ENCODE measurements at places on chromosomes 2 and 18.

DNA sequence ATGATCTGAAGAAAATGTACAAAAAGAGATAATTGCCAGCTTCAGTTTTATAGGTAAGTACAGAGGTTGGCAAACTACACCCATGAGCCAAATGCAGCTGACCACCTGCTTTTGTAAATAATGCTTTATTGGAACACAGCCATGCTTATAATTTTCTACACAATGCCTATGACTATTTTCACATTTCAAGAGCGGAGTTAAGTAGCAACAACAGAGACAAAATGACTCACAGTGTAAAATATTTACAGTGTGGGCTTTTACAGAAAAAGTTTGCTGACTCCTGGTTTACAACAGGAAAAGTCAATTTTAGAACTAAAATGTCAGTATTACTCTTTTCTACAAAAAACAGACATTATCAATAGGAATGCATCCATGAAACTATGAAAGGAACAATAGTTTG, 26.0 kb downstream of the CWC22 start:
- no peak for DNase-seq

GRCh38 chr18:57698571-57699276, 77.1 kb upstream of the NARS1 start:
- DNase-seq: no peak

DNA sequence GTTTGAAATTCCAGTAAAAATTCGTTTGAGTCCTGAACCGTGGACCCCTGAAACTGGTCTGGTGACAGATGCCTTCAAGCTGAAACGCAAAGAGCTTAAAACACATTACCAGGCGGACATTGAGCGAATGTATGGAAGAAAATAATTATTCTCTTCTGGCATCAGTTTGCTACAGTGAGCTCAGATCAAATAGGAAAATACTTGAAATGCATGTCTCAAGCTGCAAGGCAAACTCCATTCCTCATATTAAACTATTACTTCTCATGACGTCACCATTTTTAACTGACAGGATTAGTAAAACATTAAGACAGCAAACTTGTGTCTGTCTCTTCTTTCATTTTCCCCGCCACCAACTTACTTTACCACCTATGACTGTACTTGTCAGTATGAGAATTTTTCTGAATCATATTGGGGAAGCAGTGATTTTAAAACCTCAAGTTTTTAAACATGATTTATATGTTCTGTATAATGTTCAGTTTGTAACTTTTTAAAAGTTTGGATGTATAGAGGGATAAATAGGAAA, 80.7 kb downstream of the ACSL3 start:
- no peak for DNase-seq

GRCh38 chr2:14635391-14635871, 2.9 kb downstream of the LRATD1 start:
- DNase-seq: no peak

- DNase-seq: no peak
These were observed 679.6 kb downstream of the MBD2 start for GRCh38 chr18:53544917-53545316.

DNA sequence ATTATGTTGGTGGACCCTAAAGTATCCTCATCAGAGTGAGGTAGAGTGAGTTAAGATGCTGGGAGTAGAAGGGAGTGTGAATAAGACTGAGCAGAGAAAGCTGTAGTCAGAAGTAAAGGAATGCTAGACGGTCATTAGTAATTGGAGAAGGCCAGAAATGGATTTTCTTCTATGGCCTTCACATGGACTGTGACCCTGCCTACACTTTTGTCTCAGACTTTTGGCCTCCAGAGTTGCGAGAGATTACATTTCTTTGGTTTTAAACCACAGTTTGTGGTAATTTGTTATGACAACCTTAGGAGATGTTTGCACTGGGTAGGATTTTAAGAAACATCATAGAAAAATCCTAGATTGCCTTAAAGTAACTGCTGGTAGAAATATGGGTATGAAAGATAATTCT, 1267.7 kb upstream of the TMEFF2 start:
- DNase-seq: no peak

DNA sequence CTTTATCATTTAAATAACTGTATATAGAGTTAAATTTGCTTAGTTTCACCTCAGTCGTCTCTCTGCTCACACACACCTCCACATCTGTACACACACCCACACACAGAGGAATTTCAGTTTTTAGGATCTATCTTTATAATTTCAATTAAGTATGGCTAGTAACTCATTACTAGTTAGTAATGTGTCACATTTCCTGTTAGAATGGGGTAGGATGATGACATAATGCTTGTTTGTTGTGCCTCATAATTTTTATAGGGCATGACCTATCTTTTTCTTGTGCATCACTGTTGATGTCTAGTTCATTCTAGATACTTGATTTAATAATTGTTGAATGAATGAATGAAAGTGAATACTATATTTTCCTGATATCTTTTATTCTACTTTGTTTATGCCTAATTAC, 108.6 kb downstream of the AGPS start:
- no peak for DNase-seq

DNA sequence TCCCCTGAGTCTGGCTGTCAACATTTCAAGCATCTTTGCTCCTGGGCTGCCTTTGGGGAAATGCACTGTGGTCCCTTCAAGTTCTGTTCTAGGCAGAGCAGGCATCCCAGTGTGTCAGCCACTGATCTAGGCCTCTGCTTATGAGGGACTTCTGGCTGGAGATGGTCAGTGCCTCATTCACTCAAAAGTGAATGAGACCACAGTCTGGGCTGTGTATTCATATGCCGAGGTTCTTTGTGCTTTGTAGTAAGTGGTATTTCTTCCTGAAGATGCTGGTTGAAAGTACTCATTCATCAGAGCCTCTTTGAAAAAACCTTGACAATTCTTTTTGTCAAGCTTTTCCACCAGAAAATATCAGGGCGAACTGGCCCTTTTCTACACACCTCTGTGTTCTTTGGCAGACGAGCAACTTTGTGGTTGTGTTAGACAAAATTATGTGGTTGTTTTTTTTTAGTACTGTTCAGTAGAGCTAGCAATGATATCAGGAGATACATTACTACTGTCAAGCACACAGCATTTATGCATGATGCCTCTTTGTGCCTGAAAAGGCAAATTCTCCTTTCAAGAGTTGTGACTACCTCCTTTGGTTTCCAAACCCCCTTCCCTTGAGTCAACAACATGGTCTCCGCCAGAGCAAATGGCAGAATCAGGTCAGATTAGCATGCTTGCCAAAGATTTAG, 510.9 kb upstream of the NRP2 start:
- DNase-seq: no peak

DNA sequence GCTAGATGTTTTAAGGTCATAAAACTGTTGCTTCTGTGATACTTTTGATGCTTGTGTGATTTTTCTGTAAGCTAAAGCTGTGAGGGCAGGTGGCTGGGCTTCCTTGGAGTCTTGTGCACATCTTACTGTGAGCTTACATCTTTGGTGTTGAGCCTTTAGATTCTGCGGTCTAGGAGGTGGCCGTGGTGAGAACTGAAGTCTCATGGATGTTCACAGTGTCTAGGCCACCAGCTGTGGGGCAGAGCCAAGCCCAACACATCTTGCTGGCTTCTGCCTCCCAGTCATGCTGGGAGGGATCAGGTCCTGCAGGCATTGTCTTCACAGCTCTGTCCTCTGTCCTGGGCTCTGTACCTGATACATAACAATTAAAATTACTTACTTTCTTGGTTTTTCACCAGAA, 219.7 kb upstream of the HS6ST1 start:
- no peak for DNase-seq

DNA sequence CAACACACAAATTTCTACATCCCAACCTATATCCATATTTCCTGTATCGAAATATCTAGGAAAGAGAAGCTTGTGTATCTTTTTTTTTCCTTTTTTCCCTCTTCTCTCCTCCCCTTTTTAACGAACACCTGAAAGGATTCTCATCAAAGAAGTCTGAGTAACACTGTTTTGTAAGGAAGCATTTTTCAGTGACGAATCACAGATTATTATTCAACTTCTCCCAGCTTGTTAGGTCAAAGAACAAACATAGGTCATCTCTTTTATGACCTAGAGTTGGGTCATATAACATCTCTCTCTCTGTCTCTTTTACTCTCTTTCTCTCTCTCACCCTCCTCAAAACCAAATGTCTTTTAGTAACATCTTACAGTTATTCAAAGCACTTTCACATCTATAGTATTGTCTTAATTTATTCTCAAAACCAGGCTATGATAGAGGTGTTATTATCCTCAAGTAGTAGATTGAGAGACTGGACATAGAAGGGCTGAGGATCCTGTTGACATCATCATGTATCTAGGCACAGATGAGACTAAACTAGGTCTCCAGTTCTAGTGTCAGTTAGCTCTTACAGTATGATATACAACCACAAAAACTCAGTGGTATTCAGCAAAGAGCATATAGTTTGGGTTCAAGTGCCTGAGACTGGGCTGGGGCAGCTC, 80.1 kb upstream of the SPOPL start:
- DNase-seq: no peak

GRCh38 chr2:27977731-27978312, 87.3 kb downstream of the BABAM2 start:
- DNase-seq: no peak

- no peak for DNase-seq
These were observed 84.0 kb downstream of the KCTD1 start for GRCh38 chr18:26464128-26465011.

DNA sequence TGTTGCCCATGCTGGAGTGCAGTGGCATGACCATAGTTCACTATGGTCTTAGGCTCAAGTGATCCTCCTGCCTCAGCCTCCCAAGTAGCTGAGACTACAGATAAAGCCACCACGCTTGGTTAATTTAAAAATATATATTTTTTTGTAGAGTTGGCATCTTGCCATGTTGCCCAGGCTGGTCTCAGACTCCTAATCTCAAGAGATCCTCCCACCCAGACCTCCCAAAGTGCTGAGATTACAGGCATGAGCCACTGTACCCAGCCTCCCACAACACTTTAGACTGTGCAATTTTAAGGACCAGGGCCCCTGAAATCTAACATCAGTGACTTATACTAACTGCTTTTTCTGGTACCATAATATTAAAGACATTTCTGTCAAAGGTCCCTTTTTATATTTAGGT, 5.2 kb downstream of the TXNDC2 start:
- DNase-seq: no peak

GRCh38 chr18:36899289-36899688, 70.4 kb downstream of the KIAA1328 start:
- no peak for DNase-seq

DNA sequence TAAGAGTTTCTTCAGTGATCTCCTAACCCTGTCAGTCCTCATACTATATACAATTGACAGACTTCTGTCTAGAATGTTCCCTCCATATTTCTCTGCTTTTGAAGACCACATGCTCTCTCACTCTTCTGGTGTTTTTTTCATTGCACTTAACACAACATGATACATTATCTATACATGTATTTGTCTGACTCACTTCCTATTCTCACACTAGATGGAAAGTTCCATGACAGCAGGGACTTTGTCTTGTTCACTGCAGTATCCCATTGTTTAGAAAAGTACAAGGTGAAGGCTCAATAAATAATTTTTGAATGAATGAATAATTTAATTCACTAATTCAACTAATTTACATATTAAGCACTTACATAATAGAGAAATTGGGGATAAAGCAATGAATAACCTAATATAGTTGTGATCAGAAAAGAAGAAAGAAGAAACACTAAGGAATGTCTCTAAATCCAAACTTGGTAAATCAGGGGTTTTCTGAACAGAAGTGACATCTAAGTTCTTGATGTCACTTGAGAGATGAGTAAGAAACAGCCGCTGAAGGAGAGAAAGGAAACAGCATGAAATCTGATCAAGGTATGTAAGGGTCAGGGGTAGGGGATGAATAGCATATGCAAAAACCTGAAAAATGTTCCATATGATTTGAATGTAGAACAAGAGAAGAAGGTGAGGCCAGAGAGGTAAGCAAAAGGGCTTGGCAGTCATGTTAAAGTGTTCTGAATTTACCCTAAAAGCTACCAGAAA, 42.4 kb downstream of the MBD2 start:
- DNase-seq: no peak

GRCh38 chr2:53568469-53568868, 199.1 kb upstream of the CHAC2 start:
- no peak for DNase-seq

DNA sequence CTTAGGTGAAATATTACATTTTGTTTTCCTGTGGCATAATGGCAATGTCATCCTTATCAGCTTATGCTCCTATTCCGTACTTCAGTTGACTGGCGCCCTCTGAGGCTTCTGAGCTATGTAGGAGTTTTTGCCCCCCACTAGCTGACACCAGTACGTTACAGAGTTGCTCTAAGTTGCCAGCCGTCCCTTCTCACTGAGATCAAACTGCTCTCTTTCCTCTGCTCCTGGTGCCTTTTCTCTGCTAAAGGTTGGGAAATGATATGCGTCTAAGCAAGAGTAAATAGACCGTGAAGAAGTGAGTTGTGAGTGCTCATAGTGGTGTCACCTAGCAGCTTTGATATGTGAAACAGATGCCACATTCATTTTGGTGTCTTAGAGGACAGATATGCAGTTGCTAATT, 99.2 kb downstream of the RAPGEF4 start:
- no peak for DNase-seq

DNA sequence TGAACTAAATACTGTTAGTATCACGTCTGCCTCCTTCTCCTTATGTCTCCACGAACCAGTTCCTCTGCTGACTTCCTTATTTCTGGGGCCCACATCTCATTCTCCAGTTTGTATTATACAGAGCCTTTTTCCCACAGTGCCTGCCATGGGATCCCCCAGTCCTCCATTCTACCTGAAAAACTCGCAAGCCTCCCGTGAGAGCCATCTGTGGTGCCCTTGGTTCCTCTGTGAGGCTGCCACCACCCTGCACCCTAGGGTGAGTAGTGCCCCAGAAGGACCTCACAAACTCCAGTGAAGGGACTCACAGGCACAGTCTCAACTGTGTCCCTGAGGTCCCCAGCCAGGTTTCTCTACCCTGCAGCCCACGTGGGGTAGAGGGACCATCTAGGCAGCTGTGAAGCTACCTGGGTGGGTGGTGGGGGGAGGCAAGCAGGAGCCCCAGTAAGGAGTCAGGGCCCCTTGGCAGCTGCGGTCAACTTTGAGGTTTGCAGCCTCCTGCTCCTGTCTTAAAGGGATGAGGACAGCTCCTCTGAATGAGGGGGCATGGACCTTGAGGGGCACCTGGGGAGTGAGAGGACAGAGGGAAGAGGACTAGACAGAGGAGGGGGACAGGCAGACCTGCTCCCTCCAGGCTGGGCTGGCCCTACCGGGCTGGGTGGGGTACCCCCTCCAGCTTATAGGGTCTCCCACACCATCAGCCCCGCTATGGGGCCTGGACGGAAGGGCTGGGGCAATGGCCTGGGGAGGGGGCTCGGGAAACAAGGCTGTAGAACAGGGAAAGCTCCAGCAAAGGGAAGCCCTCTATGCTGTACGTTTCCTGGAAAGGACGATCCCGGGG, 1.0 kb downstream of the PSTPIP2 start:
- no peak for DNase-seq

GRCh38 chr2:157438863-157439823, 4.7 kb downstream of the CYTIP start:
- DNase-seq: no peak

DNA sequence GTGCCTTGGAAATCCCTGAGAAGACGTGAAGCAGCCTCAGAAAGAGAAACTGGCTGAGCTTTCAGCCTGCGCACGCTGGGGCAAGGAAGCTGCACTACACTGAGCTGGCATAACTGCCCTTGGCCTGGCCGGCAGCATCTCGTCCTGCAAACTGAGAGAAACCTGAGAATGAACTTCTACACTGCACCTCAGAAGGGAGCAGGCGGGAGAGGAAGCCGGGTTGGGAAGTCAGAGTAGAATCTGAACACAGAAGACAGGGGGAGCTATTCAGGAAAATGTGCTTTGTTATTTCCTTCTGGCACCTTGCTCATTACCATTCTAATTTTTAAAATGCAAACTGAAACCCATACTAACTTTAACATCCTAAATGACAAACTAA, 70.9 kb downstream of the ZEB2 start:
- no peak for DNase-seq

GRCh38 chr2:222713002-222713401, 41.5 kb downstream of the MOGAT1 start:
- DNase-seq: no peak

Measured in cortex of kidney (tissue), 1 donor.